ENCODE measurements at places on chromosomes 4 and X. TPM values are rescaled to one million over a fixed set of nuclear protein-coding genes. Genes with fewer than 3 reads are reported as not detected.

Gene EFHC2
- not detected for total RNA-seq

Gene DTHD1
- not detected for total RNA-seq

Gene HSFX3
- not detected for total RNA-seq

Gene SPANXD
- 7.6 TPM for total RNA-seq

Gene GAB1
- 6.2 TPM for total RNA-seq

Gene TXK
- 2.3 TPM for total RNA-seq
